ENCODE measurements at places on chromosomes 7 and 10. TPM values are rescaled to one million over a fixed set of nuclear protein-coding genes. Genes with fewer than 3 reads are reported as not detected.

The IL2RA gene
- total RNA-seq, result 266 TPM

The CRHR2 gene
- not detected for total RNA-seq

The CLDN3 gene
- total RNA-seq, result not detected

- DNase-seq, result no peak
Measured at GRCh38 chr10:131978851-131979250, 2.9 kb downstream of the BNIP3 start.

DNA sequence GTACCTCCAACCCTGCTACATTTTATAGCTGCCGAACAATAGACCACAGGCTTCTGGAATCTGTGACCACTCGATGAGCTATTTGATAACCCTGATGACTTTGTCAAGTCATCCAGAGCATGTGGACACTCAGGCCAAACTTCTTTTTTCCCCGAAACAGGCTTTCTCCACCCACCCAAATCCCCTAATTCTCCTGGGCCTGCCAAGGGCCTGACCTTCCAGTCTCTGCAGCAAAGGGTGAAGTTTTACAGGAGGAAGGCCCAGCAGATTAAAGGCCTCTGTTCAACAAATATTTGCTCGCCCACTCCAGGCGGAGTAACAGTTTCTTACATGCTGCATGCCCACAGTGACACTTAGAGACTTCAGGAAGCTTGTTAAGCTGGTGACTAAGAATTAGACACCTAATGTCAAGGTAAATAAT lies 2.0 kb downstream of the JCAD start:
- DNase-seq, result no peak

DNA sequence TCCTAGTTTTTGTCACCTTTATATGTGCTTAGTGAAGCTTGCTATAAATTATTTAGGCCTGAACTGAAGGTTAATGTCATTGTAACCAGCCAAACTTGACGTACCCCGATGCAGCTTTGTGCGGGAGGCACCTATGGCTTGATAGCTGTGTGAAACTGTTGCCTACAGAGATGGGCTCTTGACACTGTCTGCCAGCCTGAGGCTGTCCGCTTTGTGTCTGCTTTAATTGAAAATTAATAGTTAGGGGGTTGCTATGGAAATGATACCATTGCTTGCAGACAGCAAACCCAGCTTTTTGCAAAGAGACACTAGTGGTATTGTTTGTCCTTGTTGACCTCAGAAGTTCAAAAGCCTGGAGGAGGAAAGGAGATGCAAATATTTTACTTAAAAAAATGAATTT lies 2.1 kb upstream of the FOXP2 start:
- no peak for DNase-seq

- DNase-seq, result no peak
Measured at GRCh38 chr10:2214805-2215204, 477.5 kb upstream of the ADARB2 start.

- no peak for DNase-seq
Measured at GRCh38 chr10:3757250-3757637, 27.8 kb downstream of the KLF6 start.

GRCh38 chr7:129907122-129907736 lies 45.5 kb downstream of the UBE2H start:
- no peak for DNase-seq

All from naive thymus-derived CD4-positive, alpha-beta T cell (primary cell).